HCT116 (cell line): ENCODE measurements at places on chromosomes 3 and 15. TPM values are rescaled to one million over a fixed set of nuclear protein-coding genes. Genes with fewer than 3 reads are reported as not detected.

DNA sequence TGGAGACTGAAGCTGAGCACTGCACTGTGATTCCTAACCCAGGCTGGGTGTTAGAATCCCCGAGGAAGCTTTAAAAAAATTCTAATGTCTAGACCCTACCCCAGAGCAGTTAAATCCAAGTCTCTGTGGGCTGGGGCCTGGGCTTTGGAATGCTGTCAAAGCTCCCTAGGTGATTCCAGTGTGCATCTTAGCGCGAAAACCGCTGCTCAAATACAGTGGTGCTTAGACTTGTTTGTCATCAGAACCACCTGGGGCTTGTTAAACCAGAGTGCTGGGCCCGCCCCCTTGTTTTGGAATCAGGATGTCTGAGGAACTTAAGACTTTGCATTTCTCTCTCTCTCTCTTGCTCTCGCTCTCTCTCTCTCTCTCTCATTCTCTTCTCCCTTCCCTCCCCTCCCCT lies 20.7 kb downstream of the RHCG start:
- H3K27me3 ChIP-seq: peaks cover 8% of the 10 kb centered on the region; the same call in 1 of the 2 replicates
- no peaks in the 10 kb centered on the region for H3K4me1 ChIP-seq
- H3K4me3 ChIP-seq: no peak overlapping the region
- H3K36me3 ChIP-seq: no peaks in the 10 kb centered on the region
- H3K27ac ChIP-seq: no peak overlapping the region

DNA sequence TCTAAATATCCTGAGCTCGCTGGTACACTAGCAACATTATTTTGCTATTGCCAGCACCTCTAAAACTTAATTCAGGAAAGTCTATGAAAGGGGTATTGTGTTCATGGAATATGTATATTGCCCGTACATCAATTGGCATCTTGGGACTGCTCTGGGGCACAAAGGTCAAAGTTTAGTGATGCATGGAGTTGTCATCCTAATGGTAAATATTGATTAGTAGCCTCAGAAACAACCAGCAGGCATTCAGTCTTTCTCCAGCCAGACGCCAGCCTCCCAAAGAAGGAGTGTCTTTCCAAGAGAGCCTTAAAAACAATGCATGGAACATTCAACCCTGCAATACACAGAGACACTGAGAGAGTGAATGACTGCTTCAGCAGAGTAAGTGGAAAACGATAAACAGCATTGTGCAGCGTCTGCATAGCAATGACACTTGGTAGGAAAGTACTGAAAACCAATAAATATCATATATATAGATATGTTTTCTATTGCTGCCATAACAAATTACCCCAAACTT lies 377.3 kb downstream of the SHQ1 start:
- no peak for DNase-seq
- H3K4me1 ChIP-seq: no peaks in the 10 kb centered on the region
- no peak overlapping the region for H3K4me3 ChIP-seq
- H3K27ac ChIP-seq: no peak overlapping the region
- no peaks in the 10 kb centered on the region for H3K36me3 ChIP-seq

Gene FSIP1
- total RNA-seq: 0.42 TPM

Gene TRPM1
- total RNA-seq: not detected

- H3K4me1 ChIP-seq: peaks cover 40% of the 10 kb centered on the region
- H3K27me3 ChIP-seq: no peaks in the 10 kb centered on the region
- DNase-seq: no peak
- H3K36me3 ChIP-seq: peaks cover 25% of the 10 kb centered on the region; the same call in 1 of the 2 replicates
- H3K27ac ChIP-seq: peak overlapping the region; percentile 87
- H3K4me3 ChIP-seq: peak overlapping the region; percentile 98
These were observed 515 bp downstream of the EIF4G1 start for GRCh38 chr3:184314700-184315542.

Gene CSTA
- 11.0 TPM for total RNA-seq

Gene FAM131A
- total RNA-seq: 17.8 TPM

Gene GABRR3
- not detected for total RNA-seq

Gene BDH1
- 26.6 TPM for total RNA-seq

Gene HGD
- 0.59 TPM for total RNA-seq

- no peaks in the 10 kb centered on the region for H3K27me3 ChIP-seq
- H3K27ac ChIP-seq: no peak overlapping the region
- no peak overlapping the region for H3K4me3 ChIP-seq
These were observed 15.8 kb upstream of the CASR start for GRCh38 chr3:122167630-122168029.
